ENCODE measurements at places on chromosomes 7 and 10. TPM values are rescaled to one million over a fixed set of nuclear protein-coding genes. Genes with fewer than 3 reads are reported as not detected.

- peak overlapping the region; percentile 37 for H3K4me3 ChIP-seq
- no peak overlapping the region for H3K27ac ChIP-seq
- H3K27me3 ChIP-seq: peaks cover 16% of the 10 kb centered on the region
- no peak for DNase-seq
- peaks cover 5% of the 10 kb centered on the region for H3K4me1 ChIP-seq
These were observed 1.3 kb downstream of the AFAP1L2 start for GRCh38 chr10:114402871-114403540.

SSC4D gene
- total RNA-seq: 1.8 TPM

DNA sequence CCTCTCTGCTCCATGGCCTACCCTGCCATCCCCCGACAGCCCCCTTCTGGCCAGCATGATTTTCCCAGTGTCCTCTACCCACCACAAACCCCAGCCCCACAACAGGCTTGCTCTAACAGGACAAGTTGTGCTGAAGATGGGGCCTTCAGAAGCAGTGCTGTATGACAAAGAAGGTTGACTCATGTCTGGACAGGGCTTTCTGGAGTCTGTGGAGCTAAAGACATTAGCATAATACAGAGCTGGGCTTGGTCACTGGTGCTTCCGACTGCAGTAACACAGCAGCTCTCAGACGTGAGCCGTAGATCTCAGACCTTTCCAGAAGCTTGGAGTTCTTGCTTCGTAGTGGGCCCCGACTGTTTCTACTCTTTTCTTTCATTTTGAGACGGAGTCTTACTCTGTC lies 100.5 kb downstream of the GTF2IRD1 start:
- H3K36me3 ChIP-seq: peaks cover 25% of the 10 kb centered on the region
- DNase-seq: no peak
- no peak overlapping the region for H3K4me3 ChIP-seq
- H3K27ac ChIP-seq: no peak overlapping the region

DNA sequence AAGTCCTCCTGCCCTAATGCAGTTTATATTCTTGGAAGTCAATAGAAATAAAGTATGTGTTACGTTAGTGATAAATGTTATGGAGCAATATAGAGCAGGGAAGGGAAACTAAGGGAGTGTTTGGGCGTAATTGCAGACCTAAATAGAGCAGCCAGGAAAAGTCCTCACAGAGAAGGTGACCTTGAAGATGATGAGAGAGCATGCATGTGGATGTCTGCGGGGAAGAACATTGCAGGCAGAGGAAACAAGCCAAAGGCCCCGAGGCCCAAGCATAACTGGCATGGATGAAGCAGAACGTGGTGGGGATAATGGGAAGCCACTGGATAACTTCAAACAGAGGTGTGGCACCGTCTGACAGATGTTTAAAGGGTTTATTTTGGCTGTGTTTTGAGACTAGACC lies 12.5 kb downstream of the ADD3 start:
- H3K4me1 ChIP-seq: peaks cover 77% of the 10 kb centered on the region
- H3K36me3 ChIP-seq: no peaks in the 10 kb centered on the region
- H3K27ac ChIP-seq: no peak overlapping the region
- DNase-seq: no peak
- H3K4me3 ChIP-seq: no peak overlapping the region
